ENCODE measurements at places on chromosomes 12 and 14.

DNA sequence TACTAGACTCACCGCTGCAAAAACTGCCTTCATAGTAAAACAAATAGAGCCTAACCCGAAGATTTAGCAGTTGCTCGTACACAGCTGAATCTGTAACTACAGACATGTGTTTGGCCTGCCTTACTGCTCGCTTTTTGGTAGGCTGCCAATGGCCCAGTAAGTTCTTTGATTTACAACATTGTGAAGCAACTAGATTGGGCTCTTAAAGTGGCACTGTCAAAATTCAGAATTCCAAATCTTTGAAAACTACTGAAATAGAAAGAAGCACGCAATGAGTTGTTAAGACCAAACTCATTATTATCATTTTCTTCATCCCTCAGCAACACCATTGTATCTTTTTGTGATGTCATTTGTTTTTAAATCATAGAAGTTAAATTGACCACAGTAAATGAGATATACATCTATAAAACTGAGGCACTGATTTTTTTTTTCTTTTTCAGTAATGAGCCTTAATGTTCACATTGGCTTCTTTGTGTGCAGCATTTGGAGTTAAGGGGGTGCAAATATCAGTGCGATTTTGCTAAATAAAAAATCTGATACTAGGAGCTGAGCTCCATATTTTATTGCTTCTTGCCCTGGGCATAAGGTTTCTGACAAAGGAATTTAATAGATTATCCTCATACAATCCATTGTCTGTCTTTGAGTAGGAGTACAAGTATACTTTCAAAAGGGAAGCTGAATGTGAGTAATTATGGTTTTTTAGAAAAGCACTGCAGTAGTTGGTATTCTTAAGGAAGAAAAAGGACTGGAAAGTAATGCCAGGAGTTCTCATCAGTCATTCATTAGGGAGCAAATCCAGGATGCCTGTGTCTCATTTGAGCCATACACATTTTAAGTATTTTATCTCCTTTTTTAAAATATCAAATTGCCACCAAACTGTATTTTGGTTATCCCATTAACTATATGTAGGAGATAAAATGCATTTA is 138.5 kb downstream of the KICS2 start:
- peak; percentile 88 for DNase-seq

- no peak for DNase-seq
These were observed 47.4 kb downstream of the SLC38A1 start for GRCh38 chr12:46221255-46222128.

- no peak for DNase-seq
These were observed 425.7 kb downstream of the ATP23 start for GRCh38 chr12:58367041-58367440.

DNA sequence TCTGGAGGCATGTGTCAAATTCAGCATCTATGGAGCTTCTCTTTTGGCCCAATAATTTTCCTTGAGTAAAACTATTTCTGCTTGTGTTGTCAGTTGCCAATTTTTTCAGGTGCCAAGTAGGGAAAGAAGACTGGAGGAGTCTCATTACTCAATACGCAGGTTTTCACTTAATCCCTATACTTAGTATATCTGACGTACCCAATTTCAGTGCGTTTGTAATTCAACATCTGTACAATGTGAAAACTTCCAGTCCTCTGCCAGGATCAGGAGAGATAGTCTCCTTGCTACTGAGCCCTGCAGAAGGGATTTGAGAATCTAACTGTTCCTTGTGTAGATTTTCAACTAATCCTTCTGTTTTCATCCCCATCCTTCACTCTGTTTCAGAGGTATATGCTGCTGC is 5.7 kb upstream of the PAWR start:
- no peak for DNase-seq

- DNase-seq, result no peak
These were observed 2.3 kb upstream of the CLEC1A start for GRCh38 chr12:10101042-10101579.

- no peak for DNase-seq
These were observed 706 bp downstream of the CRACR2A start for GRCh38 chr12:3752096-3752709.

DNA sequence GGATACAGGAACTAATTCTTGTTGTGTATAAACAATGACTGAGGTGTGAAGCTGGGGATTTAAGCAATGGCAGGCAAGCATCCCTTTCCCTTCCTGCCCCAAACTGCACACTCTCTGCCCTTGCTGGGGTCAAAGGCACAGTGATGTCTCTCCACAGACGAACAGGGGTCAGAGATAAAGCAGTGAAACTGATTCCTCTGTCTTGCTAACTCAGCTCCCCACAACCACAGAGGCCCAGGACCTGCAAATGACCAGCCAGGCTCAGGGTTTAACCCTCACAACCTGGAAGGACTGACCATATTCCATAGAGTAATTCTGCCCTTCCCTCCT is 67.2 kb downstream of the CCDC88C start:
- DNase-seq, result no peak

GRCh38 chr14:105176513-105176912 is 4.6 kb downstream of the NUDT14 start:
- no peak for DNase-seq

DNA sequence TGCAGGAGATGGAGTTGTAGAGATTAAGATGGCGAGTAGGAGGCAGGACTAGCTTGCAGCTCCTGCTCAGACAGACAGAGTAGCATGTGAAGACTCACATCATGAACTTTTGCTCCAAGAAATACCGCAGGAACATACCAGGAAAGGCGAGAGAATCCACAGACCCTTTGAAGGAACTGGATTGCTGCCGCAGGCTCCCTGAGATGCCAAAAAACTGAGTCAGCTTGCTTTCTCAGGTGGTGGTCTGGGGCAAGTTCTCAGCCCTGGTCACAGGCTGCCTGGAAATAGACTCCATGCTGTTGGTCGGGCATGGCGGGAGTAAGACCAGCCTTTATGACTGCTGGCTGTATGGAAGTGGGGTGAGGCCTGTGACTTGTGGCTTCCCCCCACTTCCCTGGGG is 163.6 kb upstream of the NAV3 start:
- no peak for DNase-seq

DNA sequence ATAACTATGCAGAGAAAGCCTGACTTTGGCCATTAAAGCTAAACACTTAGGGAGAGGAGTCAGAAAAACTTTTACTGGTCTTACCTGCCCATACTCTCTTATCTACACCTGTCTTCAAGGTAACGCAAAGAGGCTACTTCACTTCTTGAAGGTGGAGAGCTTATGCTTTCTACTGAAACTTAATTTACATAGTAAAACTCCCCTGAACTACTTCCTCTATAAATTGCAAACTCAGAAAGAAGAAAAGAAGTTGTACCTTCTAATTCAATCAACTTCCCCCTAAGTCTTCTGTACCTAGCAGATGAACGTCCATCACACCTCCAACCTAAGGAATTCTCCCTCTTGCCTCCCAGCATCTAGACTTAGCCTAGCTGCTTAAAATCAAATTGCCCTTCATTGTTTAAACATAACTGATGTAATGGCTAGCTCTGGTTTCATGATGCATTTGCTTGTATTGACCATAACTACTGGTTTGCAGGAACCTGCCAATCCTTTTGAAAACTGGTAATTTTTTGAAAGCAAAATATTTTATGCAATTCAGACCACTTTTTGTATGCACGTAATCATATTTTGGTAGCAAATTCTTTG is 87.7 kb downstream of the STON2 start:
- DNase-seq, result no peak

DNA sequence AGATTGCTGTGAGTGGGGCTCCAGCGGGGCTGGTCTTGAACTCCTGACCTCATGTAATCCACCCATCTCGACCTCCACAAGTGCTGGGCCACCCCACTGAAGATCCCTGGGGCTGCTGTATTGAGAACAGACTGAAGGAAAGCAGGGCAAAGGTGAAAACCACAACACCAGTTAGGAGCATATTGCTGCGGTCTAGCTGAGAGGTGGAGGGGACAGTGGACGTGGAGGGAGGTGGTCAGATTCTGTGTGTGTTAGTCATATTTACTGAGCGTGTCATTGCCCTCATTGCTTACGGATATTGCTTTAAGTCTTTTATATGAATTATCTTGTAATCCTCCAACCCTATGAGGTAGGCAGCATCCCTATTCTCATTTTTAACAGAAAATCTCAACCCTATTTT is 69.0 kb upstream of the OVCH1 start:
- no peak for DNase-seq

GRCh38 chr12:98345308-98345876 is 170.0 kb upstream of the TMPO start:
- DNase-seq, result no peak

DNA sequence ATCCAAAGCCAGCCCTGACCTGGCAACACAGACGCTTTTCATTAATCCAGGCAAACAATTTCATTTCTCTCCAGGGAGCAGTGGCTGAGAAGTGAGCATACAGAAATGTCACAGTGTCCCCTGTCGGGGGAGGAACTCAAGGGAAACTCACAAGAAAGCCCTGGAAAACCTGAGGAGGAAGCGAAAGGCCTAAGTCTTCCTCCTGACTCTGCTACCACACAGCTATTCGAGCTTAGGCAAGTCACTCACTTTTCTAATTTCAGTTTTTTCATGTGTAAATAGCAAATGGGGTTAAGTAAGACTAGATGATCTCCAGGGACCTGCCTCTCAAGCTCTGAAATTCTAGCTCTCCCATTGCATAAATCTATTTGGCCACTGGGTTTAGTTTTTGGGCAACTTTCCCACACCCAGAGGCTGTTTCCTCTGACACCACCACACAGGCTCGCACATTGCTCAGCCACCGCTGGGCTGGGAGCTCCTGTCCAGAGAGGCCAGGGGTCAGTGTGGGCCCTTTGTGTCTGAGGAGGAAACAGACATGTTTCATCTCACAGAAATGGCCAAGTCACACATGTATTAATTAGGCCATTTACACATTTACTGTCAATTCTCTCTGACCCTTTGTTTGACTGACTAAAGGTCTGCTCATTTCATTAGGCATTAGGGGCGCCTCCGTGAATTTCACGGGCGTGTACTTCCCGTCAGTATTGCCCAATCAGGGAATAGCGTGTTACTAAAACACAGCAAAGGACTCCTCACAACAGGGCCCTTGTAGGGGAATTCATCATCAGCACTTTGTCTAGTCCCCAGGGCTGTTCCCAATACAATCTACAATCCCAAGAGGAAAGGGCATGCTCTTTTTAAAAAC is 9.8 kb upstream of the PNMA1 start:
- no peak for DNase-seq

DNA sequence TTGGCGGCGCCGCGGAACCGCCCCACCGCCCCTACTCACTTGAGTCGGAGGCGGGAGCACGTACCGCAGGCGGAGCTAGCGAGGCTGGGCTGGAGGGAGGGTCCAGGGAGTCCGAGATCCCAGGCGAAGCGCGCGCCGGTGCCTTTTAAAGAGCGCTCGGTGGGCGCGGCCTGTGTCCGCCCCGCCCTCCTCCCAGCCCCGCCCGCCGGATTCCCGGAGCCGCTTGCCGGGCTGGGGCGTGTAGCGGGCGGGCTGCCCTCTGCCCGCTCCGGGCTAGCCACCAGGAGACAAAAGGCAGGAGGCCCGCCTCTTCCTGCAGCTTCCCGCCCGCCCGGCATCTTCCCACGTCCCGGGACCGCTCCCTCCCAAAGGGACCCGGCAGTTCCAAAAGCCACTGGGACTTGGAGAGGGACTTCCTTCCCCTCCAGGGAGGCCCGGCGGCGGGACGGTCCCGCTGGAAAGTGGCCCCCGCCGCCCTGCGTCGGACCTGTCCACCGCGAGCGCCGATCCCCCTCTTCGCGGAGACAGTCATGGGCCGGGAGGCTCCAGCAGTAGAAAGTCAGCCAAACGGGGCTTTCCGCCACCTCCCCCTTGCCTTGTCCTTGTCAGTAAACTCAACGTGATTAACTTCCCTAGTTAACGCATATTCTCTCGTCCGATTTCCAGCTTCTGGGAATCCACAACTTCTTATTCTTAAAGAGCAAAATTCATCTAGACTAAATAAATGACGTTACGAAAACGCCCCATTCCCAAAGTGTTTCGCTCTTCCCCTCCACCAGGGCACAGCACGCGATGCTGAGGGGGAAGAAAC is at the start of gene CSRP2:
Gene CSRP2, minus strand, starts transcription at position 121 of the 811 bp plus-strand sequence. CDS start 12,759 bp downstream, outside the sequence.
- DNase-seq, result peak; percentile 72

- no peak for DNase-seq
These were observed 529 bp downstream of the PHLDA1 start for GRCh38 chr12:76031081-76031413.

- DNase-seq, result no peak
These were observed 2.4 kb downstream of the FGFR1OP2 start for GRCh38 chr12:26940516-26941214.

DNA sequence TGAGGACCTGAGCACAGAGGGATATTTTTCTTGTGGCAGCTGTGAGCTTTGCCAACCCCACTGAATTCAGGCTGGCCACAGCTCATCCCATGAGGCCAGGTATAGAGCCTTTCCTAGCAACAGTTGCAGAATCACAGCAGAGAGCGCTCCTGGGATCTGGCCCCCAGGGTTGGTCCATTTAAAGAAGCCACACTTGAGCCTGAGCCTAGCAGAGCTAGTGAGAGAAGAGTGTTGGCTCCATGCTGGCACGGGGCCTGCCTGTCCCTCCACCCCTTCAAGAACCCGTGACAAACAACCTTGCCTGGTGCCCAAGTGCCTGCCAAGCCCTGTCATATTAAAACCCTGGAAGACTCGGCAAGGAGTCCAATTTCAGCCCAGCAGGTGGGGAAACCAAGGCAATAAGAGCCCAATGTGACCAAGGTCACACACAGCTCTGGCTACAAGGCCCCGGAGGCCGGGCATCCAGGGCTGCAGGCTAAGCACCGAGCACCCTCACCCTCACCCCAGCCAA is 91.6 kb downstream of the LRRC74A start:
- DNase-seq, result peak; percentile 84

- peak; percentile 84 for DNase-seq
These were observed 67.8 kb upstream of the PLEKHG3 start for GRCh38 chr14:64636208-64636979.

DNA sequence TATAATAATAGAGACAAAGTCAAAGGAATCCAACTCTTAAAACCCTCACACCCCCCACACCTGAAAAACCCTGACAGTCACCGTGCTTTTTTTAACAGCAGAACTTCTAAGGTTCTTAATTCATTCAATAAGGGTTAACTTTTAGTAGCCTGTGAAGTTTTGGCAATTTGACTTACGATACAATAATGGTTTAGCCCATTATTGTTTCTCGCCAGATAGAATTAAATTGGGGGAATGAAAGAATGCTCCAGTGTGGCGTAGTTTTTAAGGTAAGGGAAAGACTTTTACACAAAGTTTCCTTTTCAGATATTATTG is 604 bp upstream of the MAGOHB start:
- no peak for DNase-seq

DNA sequence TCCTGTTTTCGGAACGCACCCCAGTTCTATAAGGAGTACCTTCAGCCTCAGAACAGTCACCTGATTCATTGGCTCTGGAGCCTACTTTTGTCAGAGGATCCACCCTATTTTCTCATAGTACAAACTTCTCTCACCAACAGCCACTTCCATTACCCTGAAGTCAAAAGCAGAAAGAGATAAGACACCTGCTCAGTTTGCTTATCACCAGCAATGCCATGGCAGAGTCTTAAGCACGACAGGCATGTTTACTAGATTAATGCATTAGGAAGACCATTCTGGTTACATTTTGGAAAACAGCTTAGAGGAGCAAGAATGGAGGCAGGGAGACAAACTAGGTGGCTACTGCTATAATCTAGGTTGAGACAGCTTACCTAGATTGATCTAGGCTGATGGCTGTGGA is 67.7 kb downstream of the GXYLT1 start:
- no peak for DNase-seq

GRCh38 chr12:17278946-17279345 is 673.0 kb upstream of the LMO3 start:
- peak; percentile 6 for DNase-seq

GRCh38 chr12:119328111-119328510 is 6.4 kb upstream of the CCDC60 start:
- peak; percentile 37 for DNase-seq

GRCh38 chr14:30375296-30375892 is 183.6 kb upstream of the G2E3 start:
- peak; percentile 77 for DNase-seq

GRCh38 chr14:37870632-37871346 is 275.4 kb downstream of the TTC6 start:
- no peak for DNase-seq
